ENCODE measurements at places on chromosomes 2 and 18.

- no peak for DNase-seq
- peaks cover 35% of the 10 kb centered on the region for H3K36me3 ChIP-seq
- peak overlapping the region; percentile 95 for H3K27ac ChIP-seq
- H3K27me3 ChIP-seq = no peaks in the 10 kb centered on the region
- peaks cover 25% of the 10 kb centered on the region for H3K4me1 ChIP-seq
Measured at GRCh38 chr18:51196811-51197660, 445 bp downstream of the MEX3C start.

DNA sequence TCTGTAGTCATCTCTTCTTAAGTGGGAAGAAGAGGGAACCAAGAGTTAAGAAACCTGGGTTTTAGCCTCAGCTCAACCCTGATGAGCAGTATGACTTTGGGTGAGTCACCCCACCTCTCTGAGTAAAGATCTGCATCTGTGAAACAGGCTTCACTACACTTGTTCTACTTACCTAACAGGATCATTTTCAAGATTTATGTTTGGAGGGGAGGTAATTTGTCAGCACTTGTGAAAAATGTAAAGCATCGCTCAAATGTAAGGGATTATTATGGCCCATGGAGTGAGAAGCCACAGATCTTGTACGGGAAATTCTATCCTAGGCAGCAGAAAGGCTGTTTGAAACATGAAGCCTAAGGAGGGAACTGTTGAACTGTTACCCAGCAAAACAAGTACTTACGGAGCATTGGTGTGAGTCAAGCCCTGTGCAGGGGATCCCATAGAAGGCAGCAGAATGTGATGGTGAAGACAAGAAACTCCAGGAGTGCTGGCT is 160.6 kb downstream of the PRKCE start:
- H3K27me3 ChIP-seq = no peaks in the 10 kb centered on the region
- H3K27ac ChIP-seq = no peak overlapping the region
- no peaks in the 10 kb centered on the region for H3K36me3 ChIP-seq
- no peaks in the 10 kb centered on the region for H3K4me1 ChIP-seq
- no peak overlapping the region for H3K4me3 ChIP-seq

- no peak overlapping the region for H3K27ac ChIP-seq
- H3K36me3 ChIP-seq = no peaks in the 10 kb centered on the region
- no peaks in the 10 kb centered on the region for H3K4me1 ChIP-seq
Measured at GRCh38 chr18:55289048-55289447, 298.9 kb downstream of the TCF4 start.

- H3K36me3 ChIP-seq = no peaks in the 10 kb centered on the region
- peaks cover 10% of the 10 kb centered on the region for H3K4me1 ChIP-seq
- H3K27me3 ChIP-seq = peaks cover 3% of the 10 kb centered on the region
- H3K27ac ChIP-seq = no peak overlapping the region
- H3K4me3 ChIP-seq = no peak overlapping the region
- DNase-seq = no peak
Measured at GRCh38 chr2:99863903-99864270, 278.5 kb downstream of the AFF3 start.

DNA sequence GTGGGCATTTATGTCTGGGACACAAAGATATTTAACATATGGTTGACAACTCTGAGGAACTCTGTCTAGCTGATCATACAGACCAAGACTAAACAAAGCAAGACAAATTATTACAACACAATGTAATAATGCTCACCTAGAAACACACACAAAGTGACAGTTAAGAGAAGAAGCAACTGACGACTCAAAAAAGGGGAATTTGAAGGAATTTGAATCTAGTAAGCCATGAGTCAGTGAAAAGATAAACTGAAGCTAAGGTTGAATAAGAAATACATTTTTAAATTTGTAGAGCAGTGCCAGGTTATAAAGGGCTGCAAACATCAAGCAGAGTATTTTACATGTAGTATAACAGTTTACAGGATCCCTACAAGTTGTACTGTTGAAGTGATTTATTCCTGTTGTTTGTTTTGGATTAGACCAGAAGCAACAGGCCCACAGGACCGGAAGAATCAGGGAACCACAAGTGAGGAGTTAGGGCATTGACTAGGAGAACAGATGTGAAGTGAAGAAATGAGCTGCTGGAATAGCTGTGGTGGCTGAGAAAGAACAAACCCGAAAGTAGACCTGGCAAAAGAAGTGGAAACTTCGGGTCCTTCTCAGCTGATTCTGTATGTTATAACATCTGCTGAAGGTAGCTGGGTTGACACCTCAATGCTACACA is 35.6 kb downstream of the IFIH1 start:
- DNase-seq = no peak
- H3K4me3 ChIP-seq = no peak overlapping the region
- no peaks in the 10 kb centered on the region for H3K27me3 ChIP-seq

Measured in activated naive CD8-positive, alpha-beta T cell treated with anti-CD3 and anti-CD28 coated beads for 36 hours (primary cell).